PC-3 (cell line): ENCODE measurements at places on chromosomes 7 and 10. TPM values are rescaled to one million over a fixed set of nuclear protein-coding genes. Genes with fewer than 3 reads are reported as not detected.

ABCA13 gene
- 1.8 and 2.1 TPM in 2 replicates for total RNA-seq

DNA sequence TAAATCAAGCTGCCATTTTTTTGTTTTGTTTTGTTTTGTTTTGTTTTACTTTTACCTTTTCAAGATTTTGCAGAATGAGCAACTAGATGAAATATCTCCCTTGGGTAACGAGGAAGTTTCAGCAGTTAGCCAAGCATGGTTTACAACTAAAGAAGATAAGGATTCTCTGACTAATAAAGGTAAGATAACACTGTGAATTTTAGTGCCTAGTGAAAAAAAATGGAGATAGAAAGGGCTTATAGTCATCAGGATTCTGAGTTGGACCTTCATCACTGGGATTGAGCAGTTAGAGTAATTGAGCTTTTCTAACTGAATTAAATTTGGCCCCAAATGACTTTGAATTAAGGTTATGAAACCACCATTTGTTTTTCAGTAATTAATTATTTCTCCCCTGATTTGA lies 21.2 kb downstream of the DMTF1 start:
- H3K4me3 ChIP-seq, result no peak overlapping the region
- H3K4me1 ChIP-seq, result no peaks in the 10 kb centered on the region
- no peak overlapping the region for H3K27ac ChIP-seq
- H3K27me3 ChIP-seq, result no peaks in the 10 kb centered on the region

CTAGE15 gene
- 0.29 and 1.3 TPM in 2 replicates for total RNA-seq

DNA sequence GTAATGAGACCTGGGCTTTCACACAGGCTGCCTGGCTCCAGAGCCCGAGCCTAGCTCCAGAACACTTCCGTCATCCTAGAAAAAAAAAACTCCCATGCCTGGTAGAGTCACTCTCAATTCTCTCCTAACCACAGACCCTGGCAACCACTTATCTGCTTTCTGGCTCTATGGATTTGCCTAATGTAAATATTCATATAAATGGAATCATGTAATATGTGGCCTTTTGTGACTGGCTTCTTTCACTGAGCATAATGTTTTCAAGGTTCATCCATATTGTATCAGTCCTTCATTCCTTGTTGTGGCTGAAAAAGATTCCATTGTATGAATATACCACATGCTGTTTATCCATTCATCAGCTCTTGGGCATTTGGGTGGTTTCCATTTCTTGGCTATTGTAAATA lies 167.7 kb upstream of the MKLN1 start:
- no peaks in the 10 kb centered on the region for H3K36me3 ChIP-seq
- no peaks in the 10 kb centered on the region for H3K27me3 ChIP-seq
- peaks cover 33% of the 10 kb centered on the region for H3K4me1 ChIP-seq
- peak overlapping the region; percentile 0; the same call in 1 of the 2 replicates for H3K27ac ChIP-seq
- peak; percentile 48 for DNase-seq

TCAF2 gene
- total RNA-seq, result 7.9 and 9.7 TPM in 2 replicates

AZGP1 gene
- total RNA-seq, result 0.18 TPM in 1 of 2 replicates, not detected in the other

IFIT1B gene
- not detected in 2 replicates for total RNA-seq

DNA sequence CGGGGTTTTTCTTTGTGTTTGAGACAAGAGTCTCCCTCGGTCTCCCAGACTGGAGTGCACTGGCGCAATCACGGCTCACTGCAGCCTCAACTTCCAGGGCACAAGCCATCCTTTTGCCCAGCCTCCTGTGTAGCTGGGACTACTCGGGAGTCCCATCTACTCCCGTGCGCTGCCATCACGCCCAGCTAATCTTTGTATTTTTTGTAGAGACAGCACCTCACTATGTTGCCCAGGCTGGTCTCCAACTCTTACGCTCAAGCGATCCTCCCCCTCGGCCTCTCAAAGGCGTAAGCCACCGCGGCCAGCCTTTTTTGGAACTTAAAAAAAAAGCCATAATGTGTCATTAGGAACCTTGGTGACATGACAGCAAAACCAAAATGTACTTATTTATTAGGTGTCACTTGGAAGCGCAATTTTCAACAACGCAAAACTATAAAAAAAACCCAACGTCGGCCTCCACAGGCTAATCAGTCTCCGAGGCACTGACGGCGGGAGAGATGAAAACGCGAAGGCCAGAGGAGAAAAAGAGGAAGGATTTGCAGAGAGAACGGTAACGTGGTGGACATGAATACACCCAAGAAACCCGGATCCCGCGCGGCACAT lies 911 bp upstream of the HNRNPH3 start:
- DNase-seq, result no peak
- H3K27me3 ChIP-seq, result no peaks in the 10 kb centered on the region
- H3K36me3 ChIP-seq, result peaks cover 26% of the 10 kb centered on the region; the same call in 1 of the 2 replicates
- peaks cover 37% of the 10 kb centered on the region for H3K4me1 ChIP-seq

DNA sequence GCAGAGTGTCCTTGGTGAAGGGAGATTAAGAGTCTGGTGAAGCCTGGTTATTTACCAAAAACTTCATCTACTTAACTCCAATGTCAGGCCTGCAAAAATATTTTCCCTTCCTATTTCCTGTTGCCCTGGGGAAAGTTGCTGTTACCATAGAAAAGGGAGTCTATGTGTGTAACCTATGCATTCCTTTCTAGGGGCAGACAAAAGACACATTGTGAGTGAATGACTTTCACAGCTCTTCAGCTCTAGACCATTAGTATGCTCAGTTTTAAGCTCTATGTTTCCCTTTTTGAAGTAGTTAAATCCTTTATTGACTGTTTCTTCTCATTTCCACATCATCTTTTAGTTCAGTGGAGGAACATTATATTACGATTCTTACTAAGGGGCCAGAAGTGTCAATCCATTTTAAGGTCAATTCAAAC lies 45.6 kb upstream of the SGCE start:
- no peak overlapping the region for H3K4me3 ChIP-seq
- DNase-seq, result peak; percentile 71
- H3K36me3 ChIP-seq, result no peaks in the 10 kb centered on the region
- peak overlapping the region; percentile 24 for H3K27ac ChIP-seq
- no peaks in the 10 kb centered on the region for H3K27me3 ChIP-seq
- peaks cover 40% of the 10 kb centered on the region for H3K4me1 ChIP-seq

DNA sequence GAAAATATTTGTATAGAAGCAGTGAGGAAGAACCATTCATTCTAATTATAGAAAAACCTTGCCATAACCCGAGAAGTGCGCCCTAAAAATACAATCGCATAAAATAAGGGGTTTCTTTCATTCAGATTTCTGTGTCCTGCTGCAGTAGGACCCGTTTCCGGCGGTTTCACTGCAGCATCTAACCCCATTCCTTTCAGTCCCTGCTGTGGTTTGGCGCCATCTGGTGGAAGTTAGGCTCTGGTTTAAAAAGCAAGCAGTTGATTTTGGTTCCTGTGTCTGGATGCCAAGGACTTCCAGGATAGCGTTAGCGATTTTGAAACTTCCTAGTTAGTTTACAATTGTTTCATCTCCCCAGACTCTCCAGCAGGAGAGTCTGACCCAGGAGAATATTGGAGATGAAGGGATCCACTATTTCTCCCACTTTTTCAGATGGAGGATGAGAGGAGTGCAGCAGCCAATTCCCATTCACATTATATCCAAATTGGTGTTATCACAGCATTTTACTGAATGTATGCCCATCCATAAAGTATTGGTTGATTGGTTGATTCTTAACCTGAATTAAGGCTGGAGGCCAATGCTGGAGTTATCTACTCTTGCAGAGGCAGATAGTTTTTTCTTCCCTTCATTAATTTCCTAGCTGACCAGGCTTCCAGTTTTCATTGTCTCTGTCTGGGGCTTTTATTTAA lies 128.8 kb upstream of the CACNA2D1 start:
- H3K27ac ChIP-seq, result no peak overlapping the region
- peaks cover 25% of the 10 kb centered on the region for H3K27me3 ChIP-seq
- no peaks in the 10 kb centered on the region for H3K4me1 ChIP-seq
- peak; percentile 86 for DNase-seq
- H3K36me3 ChIP-seq, result no peaks in the 10 kb centered on the region
- H3K4me3 ChIP-seq, result no peak overlapping the region; the same call in 1 of the 2 replicates

VSTM2A gene
- not detected in 2 replicates for total RNA-seq

- no peaks in the 10 kb centered on the region for H3K27me3 ChIP-seq
- no peak for DNase-seq
- H3K4me1 ChIP-seq, result no peaks in the 10 kb centered on the region
- H3K27ac ChIP-seq, result no peak overlapping the region
- H3K4me3 ChIP-seq, result no peak overlapping the region
Measured at GRCh38 chr10:86536294-86536861, 14.8 kb upstream of the WAPL start.

GRCh38 chr10:63757067-63757466 lies 235.9 kb downstream of the REEP3 start:
- H3K36me3 ChIP-seq, result no peaks in the 10 kb centered on the region

TMEM139 gene
- 5.2 and 6.2 TPM in 2 replicates for total RNA-seq

- H3K27ac ChIP-seq, result no peak overlapping the region
- DNase-seq, result peak; percentile 19
- no peaks in the 10 kb centered on the region for H3K27me3 ChIP-seq
- no peaks in the 10 kb centered on the region for H3K4me1 ChIP-seq
Measured at GRCh38 chr7:130154501-130155317, 50.5 kb downstream of the TMEM209 start.

GRCh38 chr10:77513781-77514331 lies 123.8 kb downstream of the KCNMA1 start:
- H3K36me3 ChIP-seq, result no peaks in the 10 kb centered on the region
- peak overlapping the region; percentile 49 for H3K4me3 ChIP-seq
- H3K27ac ChIP-seq, result peak overlapping the region; percentile 82
- no peaks in the 10 kb centered on the region for H3K27me3 ChIP-seq
- DNase-seq, result peak; percentile 100
- peaks cover 69% of the 10 kb centered on the region for H3K4me1 ChIP-seq

PAPOLB gene
- total RNA-seq, result 0.29 and 0.40 TPM in 2 replicates

DNA sequence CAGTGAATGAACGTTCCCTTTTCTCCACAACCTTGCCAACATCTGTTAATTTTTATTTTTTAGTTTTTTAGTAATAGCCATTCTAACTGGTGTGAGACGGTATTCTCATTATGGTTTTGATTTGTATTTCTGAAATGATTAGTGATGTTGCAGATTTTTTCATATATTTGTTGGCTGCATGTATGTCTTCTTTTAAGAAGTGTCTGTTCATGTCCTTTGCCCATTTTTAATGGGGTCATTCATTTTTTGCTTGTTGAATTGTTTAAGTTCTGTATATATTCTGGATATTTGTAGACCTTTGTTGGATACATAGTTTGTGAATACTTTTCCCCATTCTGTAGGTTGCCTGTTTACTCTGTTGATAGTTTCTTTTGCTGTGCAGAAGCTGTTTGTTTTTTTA lies 73.9 kb upstream of the MSRB2 start:
- no peak for DNase-seq
- H3K4me3 ChIP-seq, result no peak overlapping the region
- peaks cover 11% of the 10 kb centered on the region; the same call in 1 of the 2 replicates for H3K27me3 ChIP-seq

ALOX5 gene
- total RNA-seq, result 0.11 and 0.92 TPM in 2 replicates

KLF14 gene
- not detected in 2 replicates for total RNA-seq

- no peak overlapping the region for H3K27ac ChIP-seq
- H3K4me3 ChIP-seq, result peak overlapping the region; percentile 49
- peaks cover 3% of the 10 kb centered on the region; the same call in 1 of the 2 replicates for H3K4me1 ChIP-seq
- no peaks in the 10 kb centered on the region for H3K36me3 ChIP-seq
- DNase-seq, result peak; percentile 39
Measured at GRCh38 chr10:693506-693905, 4.0 kb upstream of the DIP2C start.

- H3K27ac ChIP-seq, result peak overlapping the region; percentile 73
- peaks cover 28% of the 10 kb centered on the region for H3K4me1 ChIP-seq
- no peaks in the 10 kb centered on the region for H3K27me3 ChIP-seq
- DNase-seq, result peak; percentile 100
- H3K4me3 ChIP-seq, result peak overlapping the region; percentile 4; the same call in 1 of the 2 replicates
Measured at GRCh38 chr10:78756604-78757343, 312.0 kb upstream of the ZMIZ1 start.

SLC29A4 gene
- 6.7 and 8.9 TPM in 2 replicates for total RNA-seq

NCAPG2 gene
- 49.2 and 50.2 TPM in 2 replicates for total RNA-seq

DNA sequence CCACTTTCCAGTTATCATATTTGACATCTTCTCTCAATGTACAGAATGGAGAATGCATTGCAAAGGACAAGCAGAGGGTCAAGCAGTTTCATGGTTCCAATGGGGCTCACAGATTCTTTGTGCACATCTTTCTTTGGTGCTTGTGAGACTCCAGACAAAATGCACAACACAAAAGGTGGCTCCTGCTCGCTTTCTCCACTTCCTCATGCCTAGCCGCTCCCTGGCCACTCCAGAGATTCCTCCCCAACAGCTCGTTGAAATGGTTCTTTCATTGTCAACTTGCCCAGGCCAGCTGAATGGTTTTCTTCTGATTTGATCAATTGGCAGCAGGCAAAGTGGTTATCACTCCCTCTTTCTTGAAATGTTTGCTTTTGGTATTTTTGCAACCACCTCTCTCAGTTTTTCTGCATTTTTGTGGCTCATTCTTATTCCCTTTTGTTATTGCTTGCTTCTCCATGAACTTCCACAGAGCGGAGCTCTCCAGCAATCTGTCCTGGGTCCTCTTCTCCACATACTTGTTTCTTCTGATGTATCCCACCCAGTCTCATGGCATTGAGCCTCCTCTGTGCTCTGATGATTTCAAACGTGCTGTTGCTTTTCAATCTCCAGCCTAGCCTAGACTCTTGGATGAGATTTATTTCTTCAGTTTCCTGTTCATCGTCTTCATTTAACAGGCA lies 507.8 kb upstream of the MKI67 start:
- H3K36me3 ChIP-seq, result no peaks in the 10 kb centered on the region; the same call in 1 of the 2 replicates
- H3K4me3 ChIP-seq, result no peak overlapping the region
- no peaks in the 10 kb centered on the region for H3K27me3 ChIP-seq
- DNase-seq, result no peak
- H3K27ac ChIP-seq, result no peak overlapping the region

GRCh38 chr10:80276335-80276734 lies 13.1 kb downstream of the MAT1A start:
- no peaks in the 10 kb centered on the region for H3K27me3 ChIP-seq
- no peaks in the 10 kb centered on the region for H3K36me3 ChIP-seq
- no peak overlapping the region for H3K27ac ChIP-seq
- no peaks in the 10 kb centered on the region for H3K4me1 ChIP-seq

DNA sequence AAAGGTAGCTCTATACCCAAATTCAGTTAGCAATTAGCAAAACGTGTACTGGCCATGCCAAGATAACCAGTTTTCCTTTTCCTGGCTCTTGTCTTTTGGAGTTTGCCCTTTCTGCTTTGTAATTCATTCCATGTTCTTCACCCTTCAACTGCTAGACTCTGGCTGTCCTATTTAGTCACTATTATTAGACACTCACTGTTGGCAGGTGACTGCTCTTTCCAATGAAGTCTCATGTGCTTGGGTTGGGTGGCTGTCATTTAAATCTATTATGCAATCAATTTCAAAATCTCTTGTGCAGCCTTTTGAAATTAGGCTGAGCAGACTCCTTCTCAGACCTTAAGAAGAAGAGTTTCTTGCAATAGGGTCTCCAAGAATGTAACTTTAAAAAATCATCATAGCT lies 266.5 kb downstream of the GPR158 start:
- no peaks in the 10 kb centered on the region for H3K4me1 ChIP-seq
- H3K27ac ChIP-seq, result no peak overlapping the region
- H3K36me3 ChIP-seq, result no peaks in the 10 kb centered on the region
- DNase-seq, result no peak

GRCh38 chr7:88218836-88219605 lies 817 bp downstream of the SRI start:
- H3K27ac ChIP-seq, result 0 out of 2 replicates have a peak overlapping the region, but pooled peaks have one; percentile 16

SAMD9 gene
- total RNA-seq, result 3.0 and 3.3 TPM in 2 replicates

PDE1C gene
- total RNA-seq, result 14.1 and 14.4 TPM in 2 replicates

SPDYE2B gene
- not detected in 2 replicates for total RNA-seq
